Smooth muscle cell of the umbilical artery (primary cell): ENCODE measurements at places on chromosomes 3 and 15. TPM values are rescaled to one million over a fixed set of nuclear protein-coding genes. Genes with fewer than 3 reads are reported as not detected.

ERICH6 gene
- not detected in 2 replicates for total RNA-seq

CP gene
- not detected in 2 replicates for total RNA-seq

A4GNT gene
- total RNA-seq = not detected in 2 replicates

ZCWPW2 gene
- 0.74 and 1.2 TPM in 2 replicates for total RNA-seq

FAM3D gene
- not detected in 2 replicates for total RNA-seq

RHOV gene
- under 0.01 TPM in 1 of 2 replicates, not detected in the other for total RNA-seq

NAALADL2 gene
- 13.1 and 17.8 TPM in 2 replicates for total RNA-seq

EFCC1 gene
- not detected in 2 replicates for total RNA-seq

LAMB2 gene
- 896 and 1,055 TPM in 2 replicates for total RNA-seq
